ENCODE measurements at places on chromosomes 12 and 14. TPM values are rescaled to one million over a fixed set of nuclear protein-coding genes. Genes with fewer than 3 reads are reported as not detected.

The CCDC38 gene
- polyA plus RNA-seq, result not detected

The RIMKLB gene
- polyA plus RNA-seq, result 41.8 TPM

The HAL gene
- not detected for polyA plus RNA-seq

The TMEM63C gene
- polyA plus RNA-seq, result 0.29 TPM
